ENCODE measurements at places on chromosomes 7 and 10.

GRCh38 chr10:50544857-50545429 is 78.8 kb downstream of the SGMS1 start:
- DNase-seq: no peak

DNA sequence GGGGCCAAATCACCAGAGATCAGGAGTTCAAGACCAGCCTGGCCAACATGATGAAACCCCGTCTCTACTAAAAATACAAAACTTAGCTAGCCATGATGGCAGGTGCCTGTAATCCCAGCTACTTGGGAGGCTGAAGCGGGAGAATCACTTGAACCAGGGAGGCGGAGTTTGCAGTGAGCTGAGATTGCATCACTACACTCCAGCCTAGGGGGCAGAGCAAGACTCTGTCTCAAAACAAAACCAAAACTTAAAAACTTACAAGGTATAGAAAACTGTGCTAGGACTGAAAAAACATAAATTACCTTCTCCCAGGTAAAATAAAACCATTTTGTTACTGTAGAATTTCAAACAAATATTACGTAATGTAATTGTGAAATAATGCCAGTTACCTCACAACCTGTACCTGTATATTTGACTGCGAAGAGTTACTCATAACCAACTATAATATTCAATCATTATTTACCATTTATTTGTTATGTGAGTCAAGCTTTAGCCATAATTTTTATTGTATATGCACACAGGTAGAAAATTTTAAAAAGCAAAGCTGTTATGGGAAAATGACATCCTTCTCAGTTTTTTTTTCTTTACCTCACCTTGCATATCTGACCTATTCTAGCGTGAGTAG is 180.9 kb downstream of the SEMA3A start:
- no peak for DNase-seq

DNA sequence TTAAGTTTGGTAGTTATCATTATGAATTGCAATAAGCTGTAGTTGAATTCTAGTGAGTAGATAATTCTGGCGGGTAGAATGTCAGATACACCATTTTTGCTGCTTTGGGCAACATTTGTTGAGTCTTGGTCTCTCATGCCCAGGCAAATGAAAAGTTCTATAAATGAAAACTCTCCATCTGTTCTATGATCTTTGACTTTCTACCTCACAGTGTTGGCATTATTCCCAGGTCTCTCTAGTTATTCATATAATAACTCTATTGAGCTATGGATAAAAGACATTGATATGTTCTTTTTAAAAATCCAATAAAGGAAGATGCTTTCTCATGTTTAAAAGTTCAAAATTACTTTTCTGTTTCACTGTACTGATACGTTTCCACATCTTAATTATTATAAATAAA is 415.3 kb upstream of the SEMA3D start:
- DNase-seq: no peak

- DNase-seq: no peak
These were observed 56.2 kb downstream of the JMJD1C start for GRCh38 chr10:63409465-63410027.

DNA sequence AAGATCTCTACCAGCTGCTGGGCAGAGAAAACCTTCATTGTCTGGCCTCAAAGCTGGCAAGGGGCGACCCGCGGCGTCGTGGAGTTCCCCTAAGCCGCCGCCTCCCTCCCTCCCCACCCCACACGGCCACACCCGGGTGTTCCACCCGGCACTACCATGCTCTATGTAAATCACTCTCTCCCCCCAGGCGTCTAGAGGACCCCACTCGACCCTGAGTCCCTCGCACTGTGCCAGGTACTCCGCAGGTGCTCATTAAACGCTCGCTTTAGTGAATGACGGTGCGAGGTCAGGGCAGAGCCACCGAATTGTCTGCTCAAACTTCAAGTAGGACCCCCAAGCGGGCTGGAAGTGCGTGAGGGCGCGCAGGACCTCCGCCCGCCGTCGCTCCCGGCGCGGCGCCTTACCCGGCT is 628 bp downstream of the PARP12 start:
- no peak for DNase-seq

- DNase-seq: no peak
These were observed 36.2 kb upstream of the NCAPG2 start for GRCh38 chr7:158740657-158741293.

DNA sequence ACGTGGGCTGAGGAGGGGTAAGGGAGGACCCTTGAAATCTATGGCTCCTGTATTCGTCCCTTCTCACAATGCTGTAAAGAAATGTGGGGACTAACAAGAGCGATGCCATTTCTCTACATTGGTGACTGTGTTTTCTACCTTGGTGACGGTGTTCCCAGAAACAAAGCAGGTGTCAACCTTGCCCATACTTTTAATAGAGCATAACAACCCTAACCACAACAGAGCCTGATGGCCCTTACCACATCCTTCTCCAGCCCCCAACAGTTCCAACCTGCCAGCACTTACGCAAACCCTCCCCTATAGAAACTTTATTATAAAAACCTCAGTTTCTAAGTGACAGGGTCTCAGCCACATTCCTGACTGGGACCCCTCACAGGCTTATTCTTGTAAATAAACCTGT is 28.2 kb upstream of the ADCYAP1R1 start:
- no peak for DNase-seq

- DNase-seq: no peak
These were observed 94.8 kb downstream of the GSAP start for GRCh38 chr7:77321300-77321699.

DNA sequence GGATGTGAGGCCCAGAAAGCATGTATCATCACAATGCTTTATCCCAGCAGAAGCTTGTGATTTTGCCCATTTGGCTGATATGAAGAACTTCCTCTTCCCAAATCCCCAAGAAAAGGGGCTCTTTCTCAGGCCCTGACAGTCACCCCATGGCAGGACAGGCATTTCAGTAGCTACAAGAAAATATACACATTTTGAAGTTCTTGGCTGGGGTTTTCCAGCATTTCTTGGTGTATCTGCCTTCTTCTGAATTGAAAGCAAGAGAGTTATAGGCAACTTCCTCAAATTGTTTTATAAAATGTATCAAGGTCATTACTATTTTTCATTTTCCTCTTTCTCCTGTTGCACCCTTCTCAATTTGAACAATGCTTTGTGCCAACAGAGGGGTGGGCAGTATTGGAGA is 63.3 kb upstream of the PDLIM1 start:
- DNase-seq: no peak

GRCh38 chr10:117268258-117268657 is 27.3 kb downstream of the SLC18A2 start:
- no peak for DNase-seq

GRCh38 chr10:102917314-102917961 is 656 bp upstream of the CNNM2 start:
- DNase-seq: peak; percentile 76

DNA sequence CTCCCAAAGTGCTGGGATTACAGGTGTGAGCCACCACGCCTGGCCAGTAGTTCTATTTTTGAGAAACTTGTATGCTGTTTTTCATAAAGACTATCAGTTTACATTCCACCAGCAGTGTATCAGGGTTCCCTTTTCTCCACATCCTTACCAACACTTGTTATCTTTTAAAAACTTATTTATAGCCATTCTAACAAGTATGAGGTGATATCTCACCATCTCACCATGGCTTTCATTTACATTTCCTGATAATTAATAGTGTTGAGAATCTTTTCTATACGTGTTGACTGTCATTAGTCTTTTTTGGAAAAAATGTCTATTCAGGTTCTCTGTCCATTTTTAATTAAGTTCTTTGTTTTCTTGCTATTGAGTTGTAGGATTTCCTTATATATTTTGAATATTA is 416.1 kb downstream of the NEBL start:
- DNase-seq: no peak
